SIG-M5 (cell line): ENCODE measurements at places on chromosomes 11 and 22.

GRCh38 chr11:72236083-72236697 lies 7.8 kb downstream of the PHOX2A start:
- no peak for DNase-seq

DNA sequence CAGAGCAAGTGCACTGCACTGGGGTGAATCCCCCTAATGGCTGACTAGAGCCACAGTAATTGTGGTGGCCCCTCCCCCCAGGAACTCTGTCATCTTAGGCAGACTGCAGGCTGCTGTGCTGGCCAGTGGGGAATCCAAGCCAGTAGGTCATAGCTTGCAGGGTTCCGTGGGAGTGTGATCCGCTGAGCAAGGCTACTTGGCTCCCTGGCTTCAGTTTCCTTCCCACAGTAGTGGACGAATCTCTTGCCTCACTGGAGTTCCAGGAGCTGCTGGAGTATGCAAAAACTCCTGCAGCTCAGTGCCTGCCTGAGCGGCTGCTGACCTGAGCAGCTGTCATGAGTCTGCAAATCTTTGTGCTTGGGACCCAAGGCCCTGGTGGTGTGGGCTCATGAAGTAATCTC lies 13.2 kb downstream of the OOSP3 start:
- no peak for DNase-seq

DNA sequence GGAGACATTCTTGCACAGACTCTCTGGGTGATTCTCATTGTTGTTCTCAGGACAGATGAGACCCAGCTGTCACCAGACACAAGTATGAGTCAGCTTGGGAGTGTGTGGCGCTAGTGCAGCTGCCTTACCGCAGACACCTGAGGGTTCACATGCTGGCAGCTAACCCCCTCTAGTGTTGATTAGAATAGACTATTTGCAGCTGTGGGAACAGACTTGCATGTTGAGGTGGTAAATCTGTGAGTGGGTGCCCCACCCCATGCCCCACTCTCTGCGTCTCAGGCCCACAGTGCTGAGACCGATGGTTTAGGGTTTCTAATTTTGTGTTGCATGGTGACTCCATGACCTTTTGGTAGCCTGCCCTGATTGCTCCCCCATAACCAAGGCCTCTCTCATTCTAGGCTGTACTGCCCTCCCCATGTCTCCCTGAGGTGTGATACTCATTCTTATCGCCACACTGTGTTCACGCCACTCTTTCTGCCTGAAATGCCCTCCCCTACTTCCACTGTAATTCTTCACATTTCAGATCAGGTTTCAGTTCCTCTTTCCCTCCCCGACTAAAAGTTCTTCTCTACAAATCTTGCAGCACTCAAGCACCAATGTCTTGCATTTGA lies 73.7 kb upstream of the KIRREL3 start:
- no peak for DNase-seq

- no peak for DNase-seq
Measured at GRCh38 chr22:21967693-21968271, 14.8 kb downstream of the TOP3B start.

DNA sequence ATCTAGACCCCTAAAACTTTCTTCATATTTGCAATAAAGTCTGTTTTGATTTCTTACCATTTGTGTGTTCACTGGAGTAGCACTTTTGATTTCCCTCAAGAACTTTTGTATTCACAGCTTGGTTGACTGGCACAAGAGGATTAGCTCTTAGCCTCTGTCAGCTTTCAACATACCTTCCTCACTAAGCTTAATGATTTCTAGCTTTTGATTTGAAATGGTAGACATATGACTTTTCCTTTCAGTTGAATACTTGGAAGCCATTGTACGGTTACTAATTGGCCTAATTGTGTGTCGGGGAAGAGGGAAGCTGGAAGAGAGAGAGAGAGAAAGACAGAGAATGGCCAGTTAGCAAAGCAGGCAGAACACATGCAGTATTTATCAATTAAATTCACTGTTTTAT lies 180.5 kb downstream of the ARHGAP42 start:
- no peak for DNase-seq

- DNase-seq = no peak
Measured at GRCh38 chr22:31616315-31616980, 45.6 kb downstream of the PISD start.

GRCh38 chr11:59141673-59142460 lies 789 bp upstream of the FAM111A start:
- DNase-seq = no peak

GRCh38 chr22:27245056-27245455 lies 556.5 kb downstream of the MN1 start:
- no peak for DNase-seq

DNA sequence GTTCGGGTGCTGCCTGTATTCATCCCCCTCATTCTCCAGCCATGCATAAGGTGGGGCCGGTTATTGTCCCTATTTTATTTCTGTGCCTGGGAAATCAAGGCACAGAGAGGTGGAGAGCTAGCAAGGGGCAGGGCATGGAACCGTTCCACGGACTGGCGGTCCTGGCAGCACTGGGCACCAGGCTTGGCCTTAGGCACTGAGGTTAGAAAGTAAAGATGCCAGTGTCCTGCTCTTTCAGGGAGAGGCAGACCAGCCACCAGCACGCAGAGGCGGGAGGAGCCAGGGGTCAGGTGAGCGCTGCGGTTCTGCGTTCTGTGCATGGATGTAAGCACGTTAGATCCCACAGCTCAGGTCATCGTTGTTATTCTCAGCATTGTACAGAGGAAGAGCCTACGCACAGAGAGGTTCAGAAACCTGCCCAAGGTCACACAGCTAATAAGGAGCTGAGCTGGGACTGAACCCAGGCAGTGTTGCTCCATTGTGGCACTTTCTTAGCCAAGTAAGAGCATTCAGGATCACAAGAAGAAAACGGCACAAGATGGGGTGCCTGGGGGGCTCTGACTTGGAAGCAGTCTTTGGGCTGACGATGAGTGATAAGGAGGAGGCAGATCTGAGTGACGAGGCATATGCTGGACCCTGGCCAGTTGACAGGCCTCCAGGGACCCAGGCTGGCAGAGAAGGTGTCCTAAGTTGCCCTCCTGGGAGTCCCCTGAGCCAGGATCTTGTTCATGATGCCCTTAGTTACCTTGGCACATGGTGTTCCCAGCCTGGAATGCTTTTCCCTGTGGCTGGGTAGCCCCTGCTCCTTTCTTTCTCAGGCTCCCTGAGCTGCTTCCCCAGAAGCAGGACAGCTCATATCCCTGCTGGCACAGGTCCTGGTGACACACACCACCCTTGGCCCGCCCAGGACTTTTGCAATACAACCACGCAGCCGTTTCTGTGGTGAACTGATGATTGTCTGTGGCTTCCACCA lies 41.1 kb downstream of the OSBPL5 start:
- DNase-seq = no peak

GRCh38 chr11:118621071-118621783 lies 13.8 kb downstream of the PHLDB1 start:
- peak; percentile 3 for DNase-seq

- no peak for DNase-seq
Measured at GRCh38 chr11:75784085-75784478, 15.5 kb downstream of the DGAT2 start.

- DNase-seq = peak; percentile 36
Measured at GRCh38 chr11:6771926-6772893, at the start of gene OR2AG2. Gene OR2AG2, minus strand, starts transcription at chr11:6771976. Its CDS starts 3,019 bp downstream, at chr11:6768957.
